ENCODE measurements at places on chromosomes 2 and 18. TPM values are rescaled to one million over a fixed set of nuclear protein-coding genes. Genes with fewer than 3 reads are reported as not detected.

The GALNT3 gene
- total RNA-seq: 0.23 TPM

The PSME4 gene
- total RNA-seq: 17.6 TPM

The LHCGR gene
- not detected for total RNA-seq

The ANKRD53 gene
- not detected for total RNA-seq

The REG3G gene
- not detected for total RNA-seq

The TMEM169 gene
- 0.16 TPM for total RNA-seq

The TEKT4 gene
- total RNA-seq: not detected

The RHBDD1 gene
- 3.3 TPM for total RNA-seq

The CD226 gene
- total RNA-seq: 0.23 TPM
